ENCODE measurements at places on chromosomes 6 and 20. TPM values are rescaled to one million over a fixed set of nuclear protein-coding genes. Genes with fewer than 3 reads are reported as not detected.

- no peak for DNase-seq
Observed at GRCh38 chr6:64553249-64553786, 917.7 kb downstream of the PHF3 start.

DNA sequence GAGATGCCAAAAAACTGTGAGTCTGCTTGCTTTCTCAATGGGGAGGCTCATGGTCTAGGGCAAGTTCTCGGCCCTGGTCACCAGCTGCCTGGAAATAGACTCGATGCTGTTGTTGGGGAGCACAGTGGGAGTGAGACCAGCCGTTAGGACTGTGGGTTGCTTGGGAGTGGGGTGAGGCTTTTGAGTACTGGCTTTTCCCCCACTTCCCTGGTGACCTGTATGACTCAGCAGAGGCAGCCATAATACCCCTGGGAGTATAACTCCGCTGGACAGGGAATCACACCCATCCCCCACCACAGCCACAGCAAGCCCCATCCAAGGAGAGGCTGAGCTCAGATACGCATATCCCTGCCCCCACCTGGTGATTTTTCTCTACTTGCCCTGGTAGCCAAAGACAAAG, 48.9 kb upstream of the OGFRL1 start:
- DNase-seq, result no peak

DNA sequence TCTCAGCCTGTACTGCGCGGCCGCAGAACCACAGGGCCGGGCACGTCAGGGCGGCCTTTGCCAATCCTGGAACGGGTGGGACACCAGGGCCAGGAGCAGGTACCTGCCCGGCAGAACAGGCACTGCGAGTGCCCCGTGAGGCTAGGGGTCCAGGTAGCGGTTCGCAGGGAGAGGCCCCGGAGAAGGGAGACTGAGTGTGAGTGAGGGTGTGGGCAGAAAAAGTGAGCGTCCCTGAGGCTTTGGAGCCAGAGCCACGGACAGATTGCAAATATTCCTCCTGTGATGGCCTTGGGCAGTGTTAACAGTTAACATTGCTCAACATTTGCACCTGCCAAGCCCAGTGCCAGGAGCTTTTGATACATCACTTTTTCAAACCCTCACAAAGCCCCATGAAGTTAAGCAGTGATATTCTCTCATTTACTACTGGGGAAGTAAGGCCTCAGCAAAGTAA, 491 bp downstream of the GNMT start:
- no peak for DNase-seq

GRCh38 chr20:8803065-8803464, 265.8 kb upstream of the PLCB4 start:
- no peak for DNase-seq

DNA sequence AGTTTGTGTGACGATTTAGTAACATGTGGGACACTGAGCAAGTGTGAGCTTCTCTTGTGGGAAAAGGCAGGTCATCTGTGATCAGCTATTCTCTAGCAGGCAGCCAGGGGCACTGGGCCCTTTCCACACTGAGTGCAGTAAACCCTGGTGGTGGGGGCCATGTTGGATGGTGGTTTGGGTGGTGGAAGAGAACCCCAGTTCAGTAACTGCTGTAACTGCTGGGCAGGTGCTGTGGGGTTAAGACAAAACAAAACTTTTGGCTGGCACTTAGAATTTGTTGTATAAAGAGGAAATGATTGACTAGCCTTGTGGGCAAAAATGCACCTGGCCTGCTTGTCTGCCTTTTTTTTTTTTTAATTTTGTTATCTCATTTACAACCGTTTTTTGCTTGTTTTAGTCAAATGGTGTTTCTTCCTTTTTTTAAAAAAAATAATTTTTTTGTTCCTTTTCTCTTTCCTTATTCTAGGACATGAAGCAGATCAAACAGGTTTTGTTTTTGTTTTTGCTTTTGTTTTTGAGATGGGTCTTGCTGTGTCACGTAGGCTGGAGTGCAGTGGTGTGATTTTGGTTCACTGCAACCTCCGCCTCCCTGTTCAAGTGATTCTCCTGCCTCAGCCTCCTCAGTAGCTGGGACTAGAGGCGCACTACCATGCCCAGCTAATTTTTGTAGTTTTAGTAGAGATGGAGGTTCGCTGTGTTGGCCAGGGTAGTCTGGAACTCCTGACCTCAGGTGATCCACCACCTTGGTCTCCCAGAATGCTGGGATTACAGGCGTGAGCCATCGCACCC, 59.8 kb downstream of the IGF2R start:
- no peak for DNase-seq

DNA sequence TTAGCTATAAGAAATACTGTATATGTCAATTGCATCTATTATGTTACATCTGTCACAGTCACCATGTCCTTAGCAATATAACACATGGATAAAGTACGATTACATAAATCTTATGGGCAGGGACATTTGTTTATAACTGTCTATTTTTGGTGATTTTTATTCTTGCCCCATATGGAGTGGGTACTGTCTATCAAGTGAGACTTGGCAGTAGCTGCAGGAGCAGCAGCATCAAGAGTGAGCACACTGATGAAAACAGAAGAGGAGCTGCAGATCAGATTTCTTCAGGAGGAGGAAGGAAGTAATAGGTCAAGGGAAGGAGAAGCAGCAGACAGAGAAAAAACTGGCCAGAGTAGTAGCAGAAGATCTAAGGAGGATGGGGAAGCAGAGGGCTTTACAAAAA, 516.7 kb downstream of the C6orf118 start:
- no peak for DNase-seq

DNA sequence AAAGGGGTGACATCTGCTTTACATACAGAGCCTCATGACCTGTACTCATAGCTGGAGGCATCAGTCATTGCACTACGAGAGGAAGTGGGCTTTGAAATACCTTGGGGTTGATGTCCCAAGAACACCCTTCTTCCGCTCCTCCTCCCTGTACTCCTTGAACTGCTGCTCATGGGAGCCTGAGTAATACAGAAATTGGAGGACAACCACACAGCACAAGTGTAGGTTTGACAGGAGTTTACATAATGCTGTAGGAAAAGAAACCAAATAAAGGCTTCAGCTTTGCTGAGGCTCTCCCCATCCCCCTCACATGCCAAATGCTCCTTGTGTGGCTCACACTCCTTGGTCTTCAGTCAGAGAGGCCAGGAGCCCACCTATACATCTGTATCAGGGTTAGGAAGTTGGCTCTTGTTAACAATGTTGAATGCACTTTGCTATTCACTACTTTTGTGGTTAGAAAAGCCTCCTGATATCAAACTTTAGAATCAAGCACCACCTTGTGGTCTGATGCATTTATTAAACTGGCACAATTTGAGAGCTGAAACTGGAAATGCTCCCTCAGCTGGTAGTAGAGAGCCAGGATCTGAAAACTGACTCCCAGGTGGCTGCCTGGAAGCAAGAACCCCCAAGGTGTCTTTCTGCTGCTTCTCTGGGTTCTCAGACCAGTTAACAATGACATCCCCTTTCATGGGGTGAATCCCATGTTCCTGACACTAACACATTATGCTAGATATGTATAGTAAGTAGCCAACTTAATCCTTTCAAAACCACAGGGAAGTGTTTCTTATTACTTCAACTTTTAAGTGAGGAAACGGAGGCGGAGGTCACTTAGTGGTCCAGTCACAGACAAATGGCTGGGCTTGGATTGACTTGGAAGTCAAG, 56.2 kb upstream of the EDN1 start:
- DNase-seq, result no peak

DNA sequence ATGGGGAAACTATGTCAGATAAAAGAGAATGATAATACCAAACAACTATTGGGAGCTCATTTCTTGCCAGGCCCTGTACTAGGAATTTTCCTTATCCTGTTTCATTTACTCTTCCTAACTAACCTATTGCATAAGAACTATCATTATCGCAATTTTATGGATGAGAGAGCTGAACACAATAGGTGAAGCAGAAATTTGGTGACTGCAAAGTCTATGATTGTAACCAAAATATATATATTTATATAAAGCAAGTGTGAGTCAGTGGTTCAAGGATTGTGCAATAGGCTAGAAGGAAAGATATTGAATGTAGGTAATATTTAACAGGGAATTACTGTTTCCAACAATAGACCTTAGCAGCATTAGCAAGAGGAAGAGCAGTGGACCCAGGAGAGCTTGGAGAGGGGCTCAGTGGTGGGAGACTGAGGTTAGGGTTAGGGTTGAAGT, 181.1 kb upstream of the TENT5A start:
- no peak for DNase-seq

DNA sequence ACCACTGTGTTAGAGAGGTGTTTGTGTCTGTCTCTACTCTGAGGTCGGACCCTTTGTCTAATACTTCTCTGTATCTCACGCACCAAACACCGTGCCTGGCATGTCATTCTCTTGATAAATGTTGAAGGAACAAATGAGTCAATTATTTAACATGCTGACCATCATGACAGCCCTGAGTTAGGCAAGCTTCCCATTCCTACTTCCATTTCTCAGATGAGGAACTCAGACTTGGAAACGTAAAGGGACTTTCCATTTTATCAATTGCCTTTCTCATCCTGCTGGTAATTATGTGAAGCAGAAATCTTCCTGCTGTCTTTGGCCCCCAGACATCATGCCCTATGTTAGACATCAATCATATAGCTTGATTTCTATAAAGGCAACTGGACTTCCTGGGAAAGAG, 227.0 kb upstream of the ECI2 start:
- no peak for DNase-seq

DNA sequence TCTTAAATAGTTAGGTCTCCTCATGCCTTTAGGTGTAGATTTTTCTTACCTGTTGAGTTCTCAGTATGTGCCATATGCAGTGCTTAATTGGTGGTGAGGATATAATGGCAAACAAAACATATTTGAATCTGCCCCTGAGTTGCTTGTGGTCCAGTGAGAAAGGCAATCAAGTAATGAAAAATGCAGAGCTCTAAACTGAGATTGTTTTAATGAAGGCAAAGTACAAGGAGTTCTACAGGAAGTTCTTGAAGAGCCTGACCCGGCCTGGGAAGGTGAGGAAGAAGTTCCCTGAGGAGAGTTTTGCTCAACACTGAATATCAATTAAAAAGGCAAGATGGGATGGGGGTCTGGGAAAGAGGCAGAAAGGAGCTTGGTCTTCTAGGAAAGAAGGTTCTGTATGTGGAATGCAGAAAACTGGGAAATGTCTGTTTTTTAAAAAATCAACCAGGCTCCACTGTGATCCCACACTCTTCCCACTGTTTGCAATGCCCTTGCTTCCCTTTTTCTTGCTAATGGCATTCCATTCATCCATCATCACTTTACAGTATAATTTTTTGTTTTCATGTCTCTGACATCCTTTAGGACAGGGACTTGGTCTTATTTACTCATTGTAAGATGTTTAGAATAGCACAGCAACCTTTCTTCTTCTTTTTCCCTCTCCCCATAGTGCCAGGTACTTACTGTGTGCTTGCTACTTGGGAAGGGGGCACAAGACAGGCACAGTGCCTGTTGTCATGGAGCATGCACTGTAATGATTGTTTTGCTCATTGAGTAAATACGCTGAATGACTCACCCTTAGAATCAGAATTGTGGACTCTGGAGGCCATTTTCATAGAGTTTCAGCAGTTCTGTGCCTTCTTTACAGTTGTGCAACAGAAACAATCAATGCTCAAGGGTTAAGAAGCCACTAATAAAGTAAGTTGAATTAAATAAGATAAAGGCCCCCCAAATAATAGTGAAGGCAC, 64.3 kb downstream of the ANKS1A start:
- no peak for DNase-seq

DNA sequence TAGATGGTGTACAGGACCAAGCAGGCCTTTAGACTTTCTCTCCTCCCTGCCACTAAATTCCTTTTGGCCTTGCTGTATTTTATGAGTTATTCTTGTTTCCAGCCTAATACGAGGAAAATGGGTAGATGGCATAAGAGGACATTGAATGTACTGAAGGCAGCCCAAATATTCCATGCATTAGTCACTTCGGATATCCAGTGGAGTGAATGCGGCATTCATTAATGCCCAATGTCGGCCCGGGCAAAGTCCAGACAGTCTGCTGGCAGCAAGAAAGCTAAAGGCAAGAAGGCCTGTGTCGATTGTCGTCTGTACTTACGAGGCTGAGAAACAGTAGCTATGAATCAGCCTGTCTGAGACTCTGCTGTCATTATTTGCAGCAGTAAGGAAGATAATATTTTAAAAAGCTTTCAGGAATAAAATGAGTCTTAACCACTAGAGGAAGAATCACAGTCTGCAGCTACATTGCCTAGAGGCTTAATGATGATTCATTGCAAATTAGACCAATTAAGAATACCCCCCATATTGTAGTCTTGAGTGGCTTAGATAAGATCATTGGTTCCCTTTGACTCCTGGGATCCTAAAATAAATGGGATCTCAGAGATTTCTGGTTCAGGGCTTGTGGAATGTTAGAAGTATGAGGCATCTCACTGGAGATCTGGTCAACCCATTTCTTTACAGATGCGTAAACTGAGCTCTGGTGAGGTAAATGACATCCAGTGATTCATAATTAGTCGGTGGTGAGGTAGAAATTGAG, 534.1 kb upstream of the JAG1 start:
- no peak for DNase-seq

DNA sequence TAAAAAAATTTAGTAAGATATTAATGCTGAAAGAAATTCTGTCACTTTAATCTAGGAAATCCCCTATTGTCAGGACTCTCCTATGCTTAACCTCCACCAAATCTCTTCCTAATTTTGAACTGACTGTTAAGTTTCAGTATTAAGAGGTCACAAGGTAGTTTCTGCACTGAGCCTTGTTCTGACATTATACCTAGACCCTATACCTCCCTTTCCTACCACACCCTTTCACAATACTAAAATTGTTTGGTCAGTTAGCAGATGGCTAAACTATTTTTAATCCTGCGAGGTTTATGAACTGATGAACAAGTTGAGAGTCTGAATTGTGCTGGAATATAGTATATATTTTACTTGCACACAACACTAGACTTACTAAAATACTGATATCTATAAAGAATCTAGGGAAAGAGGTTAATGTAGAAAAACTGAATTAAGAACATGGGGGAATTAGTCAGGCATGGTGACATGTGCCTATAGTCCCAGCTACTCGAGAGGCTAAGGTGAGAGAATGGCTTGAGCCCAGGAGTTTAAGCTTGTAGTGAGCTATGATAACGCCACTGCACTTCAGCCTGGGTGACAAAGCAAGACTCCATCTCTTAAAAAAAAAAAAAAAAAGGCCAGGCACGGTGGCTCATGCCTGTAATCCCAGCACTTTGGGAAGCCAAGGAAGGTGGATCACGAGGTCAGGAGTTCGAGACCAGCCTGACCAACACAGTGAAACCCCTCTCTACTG, 51.5 kb downstream of the HBS1L start:
- no peak for DNase-seq

DNA sequence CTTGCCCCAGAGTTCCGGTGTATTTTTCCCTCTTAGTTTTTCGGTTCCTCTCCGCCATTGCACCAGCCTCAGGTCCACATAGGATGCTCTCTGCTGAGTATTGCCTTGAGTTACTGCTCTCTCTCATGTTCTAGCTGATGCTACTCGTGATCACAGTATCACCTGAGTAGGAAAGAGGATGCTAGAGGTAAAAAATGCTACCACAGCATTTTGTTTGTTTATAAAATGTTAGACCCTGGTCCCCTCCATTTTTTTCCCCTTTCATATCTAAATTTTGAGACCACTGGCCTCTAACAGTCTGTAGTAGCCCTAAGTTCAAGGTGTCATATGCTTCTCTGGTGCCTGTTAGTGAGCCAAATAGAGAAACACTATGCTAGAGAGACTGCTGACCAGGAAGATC, 175.5 kb downstream of the OR2B2 start:
- no peak for DNase-seq

The BANF2 gene
- total RNA-seq, result not detected

The ENPP1 gene
- total RNA-seq, result 13.4 TPM

The SDCBP2 gene
- 5.9 TPM for total RNA-seq

The HS3ST5 gene
- total RNA-seq, result 1.9 TPM

The GPX5 gene
- total RNA-seq, result not detected
